ENCODE measurements at places on chromosomes 1 and 21.

DNA sequence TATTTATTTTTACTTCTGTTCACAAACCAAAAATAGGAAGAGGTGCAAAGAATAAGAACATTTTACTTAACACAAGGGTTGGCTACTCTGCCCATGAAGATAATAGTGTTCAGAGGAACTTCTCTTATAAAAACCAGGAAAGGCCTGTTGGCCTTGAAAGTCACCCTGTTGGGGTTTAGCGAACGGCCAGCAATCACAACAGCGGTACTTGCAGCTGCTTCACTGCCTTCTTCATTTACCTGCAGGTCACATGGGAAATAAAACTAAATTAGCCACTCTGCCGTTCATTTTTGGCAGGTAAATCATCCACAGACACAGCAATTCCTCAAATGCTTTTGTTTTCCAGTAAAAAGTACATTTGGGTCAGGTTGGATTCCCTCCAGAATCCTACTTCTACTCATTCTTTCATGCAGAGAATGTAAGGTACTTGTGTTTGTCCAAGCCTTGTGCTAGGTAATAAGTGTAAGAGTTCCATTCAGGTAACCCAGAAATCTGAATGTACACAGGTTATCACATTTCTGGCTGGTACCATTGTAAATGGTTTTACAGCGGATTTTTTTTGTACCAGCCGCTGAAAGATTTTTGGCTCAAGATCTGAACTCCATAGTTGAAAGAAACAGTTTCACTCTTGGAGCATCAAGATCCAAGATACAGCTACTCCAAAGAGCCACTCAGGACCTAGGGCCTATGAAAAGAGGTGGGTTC is 13.1 kb downstream of the SERPINC1 start:
- DNase-seq: no peak

GRCh38 chr1:229273507-229274232 is 2.8 kb downstream of the RAB4A start:
- no peak for DNase-seq

DNA sequence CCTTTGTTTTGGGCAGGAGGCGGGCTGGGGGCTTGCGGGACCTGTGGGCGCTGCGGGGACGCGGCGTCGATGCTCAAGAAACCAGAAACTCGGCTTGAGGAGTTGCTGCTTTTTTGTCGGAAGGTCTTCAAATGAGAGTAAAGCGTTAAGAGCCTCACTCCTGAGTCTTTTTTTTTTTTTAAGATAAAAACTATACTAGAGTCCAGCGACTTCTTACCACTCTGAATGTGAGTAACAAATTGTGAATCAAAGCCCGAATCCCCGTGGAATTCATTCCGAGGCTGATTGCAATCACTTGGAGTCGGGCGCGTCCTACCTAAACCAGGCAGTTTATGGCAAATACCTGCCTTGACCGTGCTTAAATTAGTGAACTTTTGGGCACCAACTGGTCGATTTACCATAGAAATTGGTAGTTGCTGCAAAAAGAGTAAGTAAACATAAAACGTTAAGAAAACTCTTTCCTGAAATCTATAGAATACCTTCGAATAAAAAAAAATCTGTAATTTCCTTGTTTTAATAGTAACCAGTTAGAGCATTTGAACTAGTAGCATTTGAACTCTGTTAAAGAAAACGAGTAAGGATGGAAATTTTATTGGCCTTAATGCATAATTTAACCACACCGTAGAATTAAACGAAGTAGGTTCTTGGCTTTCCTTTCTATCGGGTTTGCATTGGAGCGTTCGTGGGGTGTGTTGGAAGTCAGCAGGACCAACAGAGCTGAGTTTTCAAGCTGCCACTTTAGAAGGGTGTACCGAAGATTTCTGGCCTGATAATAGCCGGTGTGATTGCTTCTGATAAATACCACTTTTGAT is 769 bp downstream of the GPSM2 start:
- peak; percentile 63 for DNase-seq

- DNase-seq: no peak
These were observed 9.2 kb upstream of the EPHA2 start for GRCh38 chr1:16165073-16165364.

GRCh38 chr1:2447276-2448097 is 28.6 kb upstream of the PLCH2 start:
- DNase-seq: no peak

DNA sequence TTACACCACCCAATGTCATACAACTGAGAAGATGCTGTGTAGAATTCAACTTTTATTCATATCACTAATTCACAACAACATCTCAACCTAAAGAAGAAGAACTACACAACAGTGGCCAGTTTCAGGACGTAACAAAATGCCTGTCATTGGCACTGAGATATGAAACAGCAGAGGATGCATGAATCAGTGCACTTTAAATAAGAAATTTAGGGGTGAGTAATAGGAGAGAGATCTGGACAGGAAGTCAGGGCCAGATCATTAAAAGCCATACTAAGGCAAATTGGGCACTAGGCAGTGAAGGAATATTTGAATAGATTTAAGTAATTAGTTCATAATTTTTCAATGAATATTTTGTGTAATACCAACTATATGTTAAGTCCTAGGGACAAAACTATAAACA is 510.5 kb downstream of the PLPP3 start:
- no peak for DNase-seq

GRCh38 chr1:24570265-24571125 is 14.6 kb downstream of the NCMAP start:
- no peak for DNase-seq

DNA sequence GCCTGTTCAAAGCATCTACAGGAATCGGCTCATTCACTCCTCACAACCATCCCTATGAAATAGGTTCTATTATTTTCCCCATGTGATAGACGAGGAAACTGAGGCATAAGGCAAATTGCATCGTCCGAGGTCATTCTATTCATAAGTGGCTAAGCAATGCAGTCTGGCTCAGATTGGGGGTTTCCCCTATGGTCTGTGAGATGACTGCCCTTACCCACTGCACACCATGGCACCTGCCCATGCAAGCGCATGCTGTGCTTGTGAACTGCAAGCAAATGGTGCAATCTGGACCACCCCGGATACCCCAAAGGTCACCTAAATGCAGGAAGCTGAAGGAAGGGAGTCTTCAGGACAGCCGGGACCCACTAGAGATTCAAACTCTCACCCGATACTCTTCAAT is 123.4 kb upstream of the SOD1 start:
- DNase-seq: no peak

- no peak for DNase-seq
These were observed 11.4 kb upstream of the KCNC4 start for GRCh38 chr1:110198746-110199145.

DNA sequence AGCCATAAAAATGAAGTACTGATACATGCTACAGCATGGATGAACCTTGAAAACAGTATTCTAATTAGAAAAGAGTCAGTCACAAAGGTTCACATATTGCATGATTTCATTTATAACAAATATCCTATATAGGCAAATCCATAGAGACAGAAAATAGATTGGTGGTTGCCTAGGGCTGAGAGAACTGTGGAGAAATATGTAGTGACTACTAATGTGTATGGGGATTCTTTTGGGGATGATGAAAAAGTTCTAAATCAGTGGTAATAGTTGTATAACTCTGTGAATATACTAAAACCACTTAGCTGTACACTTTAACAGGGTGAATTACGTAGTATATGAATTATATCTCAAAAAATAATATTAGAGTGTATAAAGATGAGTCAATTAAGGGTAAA is 45.8 kb downstream of the RNF115 start:
- no peak for DNase-seq

DNA sequence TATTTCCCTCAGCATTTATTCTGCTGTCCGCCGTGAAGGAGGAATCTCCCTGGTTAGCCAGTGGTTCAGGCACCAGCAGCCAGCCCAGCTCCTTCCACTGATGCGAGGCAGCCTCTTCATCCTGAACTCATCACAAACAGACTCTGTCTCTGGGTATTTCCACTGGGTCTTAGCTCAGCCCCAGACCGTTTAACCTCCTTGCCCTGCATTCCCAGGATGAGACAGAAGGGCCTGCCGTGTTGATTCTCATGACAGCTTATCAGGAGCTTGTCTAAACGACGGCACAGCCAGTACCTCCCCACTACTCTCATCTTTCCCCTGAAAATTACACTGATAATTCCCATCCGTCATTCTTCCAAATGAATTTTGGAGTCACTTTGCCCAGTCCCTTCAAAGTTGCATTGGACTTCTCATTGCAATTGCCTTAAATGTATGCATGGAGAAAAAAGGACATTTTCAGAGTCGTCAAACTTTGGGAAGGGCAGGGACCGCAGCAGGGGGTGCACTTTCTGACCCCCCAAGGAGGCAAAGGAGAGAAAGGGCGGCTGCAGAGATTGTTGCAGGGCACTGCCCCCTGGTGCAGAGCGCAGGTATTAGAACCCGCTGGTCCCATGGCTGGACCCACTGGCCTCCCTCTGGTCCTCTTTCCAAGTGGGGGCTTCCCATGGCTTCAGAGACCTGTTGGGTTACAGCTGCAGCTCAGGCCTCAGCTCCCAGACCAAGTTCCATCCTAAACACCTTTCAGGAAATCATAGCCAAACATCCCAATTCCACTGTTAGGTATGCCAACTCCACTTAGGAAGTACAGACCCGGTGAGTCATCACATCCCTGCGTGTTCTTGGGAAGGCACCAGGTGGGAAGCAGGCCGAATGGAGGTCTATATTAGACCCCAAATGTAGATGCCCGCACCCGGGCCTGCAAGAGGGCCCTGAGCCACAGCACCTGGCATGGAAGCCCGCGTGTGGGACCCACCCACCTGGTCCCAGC is 3.7 kb upstream of the MEGF6 start:
- DNase-seq: no peak

DNA sequence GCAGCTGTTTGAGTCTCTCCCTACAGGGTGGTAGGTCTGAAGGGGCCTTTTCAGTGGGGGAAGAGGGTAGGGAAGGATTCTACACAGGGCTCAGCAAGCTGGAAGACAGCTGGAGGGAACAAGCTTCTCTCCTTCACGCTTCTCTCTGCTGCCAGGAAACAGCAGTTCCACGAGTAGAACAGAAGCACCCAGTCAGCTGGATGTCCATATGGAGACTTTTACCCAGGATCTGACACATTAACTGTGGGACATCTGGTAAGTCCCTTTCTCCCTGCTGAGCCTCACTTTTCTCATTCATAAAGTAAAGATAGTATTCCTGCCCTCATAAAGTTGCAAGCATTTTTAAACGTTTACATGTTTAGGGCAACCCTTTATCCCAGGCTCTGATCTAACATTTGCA is 280.3 kb downstream of the OMA1 start:
- DNase-seq: no peak

DNA sequence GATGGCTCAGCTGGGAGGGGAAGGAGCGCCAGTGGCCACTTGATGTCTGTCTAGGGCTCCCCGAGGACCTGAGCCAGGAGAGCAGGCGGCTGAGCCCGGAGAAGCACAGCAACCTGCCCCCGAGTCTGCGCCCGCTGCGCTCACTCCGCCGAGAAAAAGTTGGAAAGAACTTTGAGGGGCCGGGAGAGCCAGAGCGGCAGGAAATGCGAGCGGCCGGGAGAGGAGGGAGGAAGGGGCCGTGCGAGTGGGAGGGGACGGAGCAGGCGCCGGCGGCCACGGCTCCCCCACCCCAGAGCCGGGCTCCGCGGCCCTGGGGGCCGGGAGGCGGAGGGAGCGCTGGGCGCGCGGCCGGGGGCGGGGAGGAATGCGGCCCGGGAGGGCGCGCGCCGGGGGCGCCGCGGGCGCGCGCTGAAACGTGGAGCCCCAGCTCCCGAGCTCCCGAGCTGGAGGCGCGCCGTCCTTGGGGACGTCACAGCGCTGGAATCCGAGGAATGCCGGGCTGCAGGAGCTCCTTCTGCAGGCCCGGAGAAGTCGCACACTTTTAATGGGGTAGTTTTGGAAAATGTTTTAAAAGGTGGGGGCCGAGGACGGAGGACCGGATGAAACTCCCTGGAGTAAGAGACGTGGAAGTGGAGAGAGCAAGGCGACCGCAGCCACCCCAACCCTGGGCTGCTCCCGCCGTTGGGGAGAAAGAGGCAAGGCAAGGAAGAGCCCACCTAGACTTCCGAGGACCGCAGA is at the start of gene PTPN14:
Gene PTPN14 (minus strand): TSS at position 167 of the 738 bp plus-strand sequence. CDS start 86,799 bp downstream, outside the sequence.
- peak; percentile 96 for DNase-seq

GRCh38 chr1:183958958-183959357 is 78.6 kb downstream of the COLGALT2 start:
- peak; percentile 50 for DNase-seq

DNA sequence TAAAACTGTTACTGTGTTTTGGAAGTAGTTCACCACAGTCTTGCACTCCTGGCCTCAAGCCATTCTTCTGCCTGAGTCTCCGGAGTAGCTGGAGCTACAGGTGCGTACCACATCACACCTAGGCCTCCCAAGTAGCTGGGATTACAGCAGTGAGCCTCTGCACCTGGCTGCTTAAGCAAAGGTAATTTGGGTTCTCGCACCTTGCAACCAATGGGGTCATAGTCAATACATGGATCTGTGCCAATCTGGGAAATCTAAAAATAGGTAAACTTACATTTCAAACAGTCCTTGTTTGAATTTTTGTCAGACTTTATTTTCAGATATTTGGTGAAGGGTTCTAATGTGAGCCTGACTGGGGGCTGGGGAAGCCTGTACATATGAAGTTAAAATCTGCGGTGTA is 466.5 kb downstream of the PCP4 start:
- no peak for DNase-seq

DNA sequence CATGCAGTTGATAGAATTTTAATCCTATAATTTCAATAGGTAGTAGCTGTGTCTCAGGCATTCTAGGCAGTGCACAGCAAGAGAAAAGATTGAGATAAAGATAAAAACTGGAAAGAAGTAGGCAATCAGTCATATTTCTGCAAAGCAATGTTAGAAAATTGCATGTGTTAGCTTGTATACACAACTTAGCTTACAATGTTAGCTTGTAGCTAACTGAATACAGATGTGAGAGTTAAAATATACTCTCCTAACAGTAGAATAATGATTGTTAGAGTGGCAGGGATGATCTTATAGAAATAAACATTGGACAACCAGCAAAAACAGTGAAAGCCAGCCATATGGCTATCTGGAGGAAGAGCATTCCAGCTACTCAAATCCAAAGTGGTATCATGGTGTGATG is 29.0 kb downstream of the PTPRC start:
- no peak for DNase-seq

DNA sequence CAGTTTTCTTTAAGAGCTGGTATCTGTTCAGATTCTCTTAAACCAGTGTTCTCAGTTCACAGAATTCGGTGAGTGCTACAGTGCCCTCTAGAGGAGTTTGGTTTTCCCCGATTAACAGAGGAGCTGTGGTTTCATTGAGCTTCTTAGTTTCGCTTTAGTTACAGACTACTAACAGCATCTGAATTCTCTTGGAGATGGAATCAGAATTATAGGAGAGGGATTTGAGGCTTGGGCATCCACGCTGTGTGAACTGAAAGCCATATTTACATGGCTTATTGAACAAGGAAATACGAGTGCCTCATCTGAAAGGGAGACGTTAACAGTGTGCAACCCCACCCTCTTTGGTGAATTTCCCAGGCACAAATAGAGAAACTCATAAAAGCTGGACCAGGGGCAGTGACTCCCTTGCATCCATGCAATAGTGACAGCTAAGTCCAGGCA is 202.0 kb downstream of the USH2A start:
- peak; percentile 93 for DNase-seq

DNA sequence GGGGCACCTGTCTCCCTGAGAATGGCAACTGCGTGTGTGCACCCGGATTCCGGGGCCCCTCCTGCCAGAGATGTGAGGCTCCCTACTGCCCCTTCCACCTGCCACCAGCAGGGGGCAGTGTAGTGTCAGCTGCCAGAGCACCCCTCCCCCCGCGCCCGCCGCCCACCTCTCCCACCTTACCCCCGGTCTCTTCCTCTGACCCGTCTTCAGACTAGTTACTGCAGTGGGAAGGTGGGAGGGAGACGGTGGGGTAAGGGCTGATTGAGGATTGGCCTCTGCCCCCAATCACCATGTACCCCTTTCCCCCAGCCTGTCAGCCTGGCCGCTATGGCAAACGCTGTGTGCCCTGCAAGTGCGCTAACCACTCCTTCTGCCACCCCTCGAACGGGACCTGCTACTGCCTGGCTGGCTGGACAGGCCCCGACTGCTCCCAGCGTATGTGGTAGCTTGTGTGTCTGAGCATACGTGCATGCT is 10.1 kb upstream of the LRRC71 start:
- no peak for DNase-seq

All from muscle of leg (tissue), 16 donors.